Stimulated activated CD4-positive, alpha-beta T cell treated with anti-CD3 and anti-CD28 coated beads, Interleukin-1b, Interleukin-23, amount 100 ng/mL, for 48 hours (primary cell): ENCODE measurements at places on chromosomes 2 and 18.

DNA sequence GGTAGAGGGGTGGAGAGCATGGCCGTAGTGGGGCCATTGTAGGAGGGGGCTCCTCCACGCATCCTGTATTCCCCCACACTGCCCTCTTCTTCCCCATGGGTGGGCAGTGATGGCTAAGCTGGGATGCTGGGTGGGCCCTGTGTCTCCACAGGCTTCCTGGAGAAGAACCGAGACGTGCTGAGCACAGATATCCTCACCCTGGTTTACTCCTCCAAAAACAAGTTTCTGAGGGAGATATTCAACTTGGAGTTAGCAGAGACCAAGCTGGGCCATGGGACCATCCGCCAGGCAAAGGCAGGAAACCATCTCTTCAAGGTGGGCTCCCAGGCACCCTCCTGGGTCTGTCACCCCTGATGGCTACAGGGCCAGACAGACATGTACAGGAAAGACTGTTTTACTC lies 52.8 kb downstream of the MYO7B start:
- no peak for DNase-seq

DNA sequence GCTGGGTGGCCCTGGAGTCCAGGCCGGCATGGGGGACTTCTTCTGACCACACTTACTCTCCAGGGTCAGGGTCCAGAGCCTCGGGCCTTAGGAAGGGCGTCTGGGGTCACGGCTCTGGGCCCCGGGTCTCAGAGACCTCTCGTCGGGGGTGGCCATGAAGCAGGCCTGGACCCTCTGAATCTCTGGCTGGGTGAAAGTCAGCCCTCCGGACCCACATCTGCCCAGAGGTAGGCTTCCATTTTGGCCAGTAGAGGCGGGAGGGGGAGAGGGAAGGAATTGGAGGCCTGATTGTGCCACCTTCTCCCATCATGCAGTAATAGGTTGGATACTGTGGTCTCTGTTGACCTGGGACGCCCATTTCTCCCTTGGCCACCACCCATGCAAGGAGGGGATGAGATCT lies 125.3 kb upstream of the GPC1 start:
- no peak for DNase-seq

- no peak for DNase-seq
Observed at GRCh38 chr2:2102866-2103653, 228.0 kb downstream of the MYT1L start.

GRCh38 chr18:67730886-67731285 lies 214.4 kb upstream of the DSEL start:
- DNase-seq = no peak

GRCh38 chr2:9002637-9003365 lies 683 bp downstream of the MBOAT2 start:
- no peak for DNase-seq

- DNase-seq = peak; percentile 41
Observed at GRCh38 chr2:38690499-38691420, 24.8 kb downstream of the GALM start.

DNA sequence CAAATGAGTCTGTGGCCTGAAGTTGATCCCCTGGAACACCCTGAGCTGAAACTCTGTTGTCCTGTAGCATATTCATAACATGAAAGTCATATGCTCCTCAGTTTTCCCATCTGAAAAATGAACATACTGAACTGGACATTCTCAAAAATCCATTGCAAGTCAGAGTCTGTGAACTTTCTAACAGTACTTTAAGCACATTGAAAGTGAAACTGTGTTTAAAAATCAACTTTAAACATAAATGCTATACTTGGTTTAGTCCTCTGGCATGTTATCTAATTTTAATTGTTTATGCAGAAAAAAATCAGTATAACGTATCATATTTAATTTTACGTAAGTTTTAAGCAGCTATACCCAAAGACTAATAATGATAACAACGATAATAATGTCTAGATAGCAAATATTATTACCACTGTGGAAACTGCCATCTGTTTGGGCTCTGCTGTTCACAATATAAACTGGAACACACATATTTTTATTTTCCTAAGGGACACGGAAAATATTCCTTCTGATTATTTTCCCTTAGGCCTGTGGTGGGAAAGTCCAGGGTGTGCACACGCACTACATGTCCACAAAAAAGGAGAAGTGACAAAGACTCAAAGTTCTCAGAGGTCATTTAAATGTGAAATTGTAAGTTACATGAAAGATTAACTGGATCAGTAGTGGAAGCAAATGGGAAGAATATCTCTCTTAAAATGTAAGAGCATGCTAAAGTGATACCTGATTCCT lies 56.1 kb upstream of the TTN start:
- no peak for DNase-seq

DNA sequence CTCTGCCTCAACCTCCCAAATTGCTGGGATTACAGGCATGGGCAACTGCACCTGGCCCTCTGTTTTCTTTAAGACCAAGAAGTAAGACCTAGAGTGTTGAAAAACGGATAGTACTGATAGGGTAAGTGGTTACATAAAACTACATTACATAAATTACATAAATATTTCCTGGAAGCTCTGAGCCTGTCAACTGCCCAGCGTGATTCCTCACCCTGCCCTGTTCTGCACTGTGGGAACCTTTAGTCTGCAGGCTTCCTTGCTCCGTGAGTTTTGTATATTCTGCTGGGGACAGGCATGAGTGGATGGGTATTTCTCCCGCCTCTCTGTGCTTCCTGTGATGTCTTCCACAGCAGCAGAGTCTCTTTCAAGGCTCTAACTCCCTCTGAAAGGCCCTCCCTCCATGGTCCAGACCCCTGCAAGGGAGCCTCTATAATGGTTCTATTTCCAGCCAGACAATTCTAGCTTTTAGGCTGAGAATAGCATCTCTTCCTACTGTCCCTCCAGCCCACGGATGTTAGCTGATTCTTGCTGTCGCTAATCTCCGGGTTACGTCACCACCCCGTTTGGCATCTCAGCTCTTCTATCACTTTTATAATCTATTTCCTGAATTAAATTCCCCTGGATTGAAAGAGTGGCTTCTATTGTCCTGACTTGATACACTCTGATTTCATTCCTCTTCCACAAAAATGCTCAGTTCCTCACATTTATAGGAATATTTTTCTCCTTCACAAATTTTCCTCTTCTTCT lies 49.5 kb upstream of the PLEKHM3 start:
- DNase-seq = no peak

- DNase-seq = no peak
Observed at GRCh38 chr2:222142027-222142426, 156.8 kb downstream of the PAX3 start.
